ENCODE measurements at places on chromosomes 6 and 20.

- no peak for DNase-seq
- peak overlapping the region; percentile 42 for H3K4me3 ChIP-seq
- H3K36me3 ChIP-seq, result no peaks in the 10 kb centered on the region
- peak overlapping the region; percentile 79 for H3K27ac ChIP-seq
- H3K4me1 ChIP-seq, result peaks cover 17% of the 10 kb centered on the region
- no peaks in the 10 kb centered on the region for H3K27me3 ChIP-seq
Measured at GRCh38 chr20:20712004-20712473, 405 bp downstream of the RALGAPA2 start.

GRCh38 chr20:6819599-6819998 is 52.1 kb downstream of the BMP2 start:
- H3K27me3 ChIP-seq, result no peaks in the 10 kb centered on the region
- no peaks in the 10 kb centered on the region for H3K36me3 ChIP-seq
- DNase-seq, result no peak
- H3K4me3 ChIP-seq, result no peak overlapping the region
- H3K4me1 ChIP-seq, result no peaks in the 10 kb centered on the region

DNA sequence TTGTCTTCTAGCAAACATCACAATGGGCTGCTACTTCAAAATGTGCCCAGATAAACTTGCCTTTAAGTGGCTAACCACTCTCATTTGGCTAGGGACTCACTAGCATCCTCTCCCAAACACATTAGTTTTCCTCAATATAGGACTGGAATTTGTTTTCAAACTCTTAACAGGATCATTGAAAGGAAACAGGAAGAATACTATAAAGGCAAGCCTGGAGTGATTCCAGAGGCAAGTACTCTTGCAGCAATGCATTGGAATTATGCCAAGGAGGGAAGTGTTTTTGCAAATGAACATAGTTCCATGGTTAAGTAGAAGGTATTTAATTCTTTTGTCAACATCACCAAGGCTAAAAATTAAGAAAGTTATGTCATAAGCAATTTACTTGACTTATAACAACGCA is 12.2 kb downstream of the EPHA7 start:
- no peak overlapping the region for H3K27ac ChIP-seq
- no peaks in the 10 kb centered on the region for H3K27me3 ChIP-seq
- no peak for DNase-seq
- no peaks in the 10 kb centered on the region for H3K36me3 ChIP-seq
- no peaks in the 10 kb centered on the region for H3K4me1 ChIP-seq

GRCh38 chr20:50572938-50573777 is 63.0 kb downstream of the PTPN1 start:
- H3K27me3 ChIP-seq, result no peaks in the 10 kb centered on the region
- DNase-seq, result no peak
- no peak overlapping the region for H3K4me3 ChIP-seq

DNA sequence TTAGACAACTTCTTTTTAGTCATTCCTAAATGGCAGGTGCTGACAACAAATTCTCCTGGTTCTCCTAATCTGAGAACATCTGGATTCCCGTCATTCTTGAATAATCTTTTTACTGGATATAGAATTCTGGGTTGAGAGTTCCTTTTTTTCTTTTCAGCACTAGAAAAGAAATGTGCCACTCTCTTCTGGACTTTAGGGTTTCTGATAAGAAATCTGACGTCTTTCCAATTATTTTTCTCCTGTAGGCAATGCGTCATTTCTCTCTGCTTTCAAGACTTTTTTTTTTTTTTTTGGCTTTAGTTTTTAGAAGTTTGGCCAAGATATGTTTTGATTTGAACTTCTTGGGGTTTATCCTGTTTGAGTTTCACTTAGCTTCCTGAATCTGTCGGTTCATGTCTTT is 66.1 kb upstream of the RNF24 start:
- no peaks in the 10 kb centered on the region for H3K27me3 ChIP-seq
- DNase-seq, result no peak

DNA sequence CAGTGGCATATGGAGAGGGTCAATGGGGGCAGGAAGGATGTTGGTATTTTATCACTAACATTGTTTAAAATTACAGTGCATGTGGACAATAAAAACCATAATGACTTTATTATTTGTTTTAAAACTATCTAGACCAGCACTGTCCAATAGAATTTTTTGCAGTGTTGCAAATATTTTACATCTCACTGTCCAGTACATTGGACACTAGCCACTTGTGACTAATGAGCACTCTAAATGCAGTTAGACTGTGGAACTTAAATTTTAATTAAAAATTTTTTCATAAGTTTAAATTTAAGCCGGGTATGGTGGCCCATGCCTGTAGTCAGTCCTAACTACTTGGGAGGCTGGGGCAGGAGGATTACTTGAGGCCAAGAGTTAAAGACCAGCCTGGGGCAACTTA is 101.7 kb downstream of the DTD1 start:
- no peak overlapping the region for H3K27ac ChIP-seq
- H3K4me1 ChIP-seq, result no peaks in the 10 kb centered on the region
- no peak overlapping the region for H3K4me3 ChIP-seq
- no peaks in the 10 kb centered on the region for H3K27me3 ChIP-seq

- H3K27me3 ChIP-seq, result no peaks in the 10 kb centered on the region
- H3K27ac ChIP-seq, result no peak overlapping the region
- H3K4me3 ChIP-seq, result no peak overlapping the region
- no peak for DNase-seq
- peaks cover 10% of the 10 kb centered on the region for H3K4me1 ChIP-seq
- no peaks in the 10 kb centered on the region for H3K36me3 ChIP-seq
Measured at GRCh38 chr20:33919653-33920052, 74.1 kb upstream of the RALY start.

DNA sequence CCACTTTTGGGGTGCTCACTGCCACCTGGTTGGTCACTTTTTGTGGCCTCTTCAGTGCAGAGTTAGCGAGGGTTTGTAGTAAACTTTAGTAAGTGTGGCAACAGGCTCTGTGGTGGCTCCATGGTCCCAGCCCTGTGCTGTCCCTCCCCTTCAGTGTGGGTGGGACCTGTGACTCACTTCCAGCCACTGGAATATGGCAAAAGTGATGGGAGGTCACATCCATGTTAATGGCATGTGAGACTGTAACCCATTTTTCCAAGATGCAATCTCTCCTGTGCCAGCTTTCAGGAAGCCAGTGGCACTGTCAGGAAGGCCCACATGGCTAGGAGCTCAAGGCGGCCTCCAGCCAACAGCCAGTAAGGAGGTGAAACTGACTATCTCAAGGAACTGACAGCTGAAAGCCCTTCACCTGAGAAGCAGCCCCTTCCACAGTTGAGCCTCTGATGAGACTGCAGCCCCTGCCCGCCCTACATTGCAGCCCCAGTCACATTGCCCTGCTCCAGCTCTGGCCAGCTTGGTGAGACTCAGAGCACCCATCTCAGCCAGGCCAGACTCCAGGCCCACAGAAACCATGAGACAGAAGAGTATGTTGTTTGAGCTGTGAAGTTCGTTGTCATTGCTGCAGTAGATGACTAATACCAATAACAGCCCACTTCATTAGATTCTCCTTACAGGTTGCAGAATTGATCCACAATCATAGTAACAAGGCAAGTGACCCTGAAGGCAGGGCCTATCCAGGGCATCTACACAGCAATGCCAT is 13.1 kb upstream of the CST7 start:
- DNase-seq, result no peak
- H3K27me3 ChIP-seq, result no peaks in the 10 kb centered on the region
- peaks cover 20% of the 10 kb centered on the region for H3K4me1 ChIP-seq
- no peak overlapping the region for H3K27ac ChIP-seq
- no peak overlapping the region for H3K4me3 ChIP-seq

DNA sequence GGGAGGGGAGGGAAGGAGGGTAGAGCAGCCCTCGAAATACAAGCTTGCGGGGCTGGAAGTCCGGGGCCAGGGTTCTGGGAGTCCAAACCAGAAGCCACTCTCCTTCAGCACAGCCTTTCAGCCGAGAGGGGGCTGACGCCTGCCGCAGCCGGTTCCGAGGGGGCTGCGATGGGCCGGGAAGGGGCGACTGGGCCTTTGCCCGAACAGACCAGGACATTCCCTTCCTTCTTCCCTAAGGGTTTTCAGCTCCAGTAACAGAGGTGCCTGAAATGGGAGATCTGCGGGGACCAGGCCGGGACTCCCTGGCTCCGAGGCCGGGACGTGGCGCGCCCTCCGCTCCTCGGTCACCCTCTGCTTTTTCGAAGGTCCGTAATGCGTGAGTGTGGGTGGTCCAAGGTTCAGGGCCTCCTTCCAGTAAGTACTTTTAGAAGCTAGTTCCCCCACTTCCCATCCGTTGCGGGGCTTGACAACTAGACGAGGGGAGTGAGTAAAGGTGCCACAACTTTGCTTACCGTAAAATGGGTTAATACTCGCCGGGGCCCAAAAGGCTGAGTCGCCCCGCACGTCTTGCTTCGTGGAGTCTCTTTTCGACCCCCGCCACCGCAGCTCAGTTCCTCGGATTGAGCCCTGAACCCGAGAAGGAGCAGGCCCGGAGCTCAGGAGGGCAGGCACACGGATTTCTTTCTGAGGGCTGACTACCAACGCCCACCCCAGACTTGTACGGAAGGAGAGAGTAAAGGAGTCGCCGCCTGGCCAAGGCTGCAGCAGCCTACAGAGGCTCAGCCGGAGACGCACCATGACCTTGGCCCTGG is 2.9 kb upstream of the OLIG3 start:
- DNase-seq, result no peak
- peaks cover 73% of the 10 kb centered on the region for H3K27me3 ChIP-seq
- no peak overlapping the region for H3K27ac ChIP-seq
- H3K36me3 ChIP-seq, result no peaks in the 10 kb centered on the region
- H3K4me3 ChIP-seq, result no peak overlapping the region

DNA sequence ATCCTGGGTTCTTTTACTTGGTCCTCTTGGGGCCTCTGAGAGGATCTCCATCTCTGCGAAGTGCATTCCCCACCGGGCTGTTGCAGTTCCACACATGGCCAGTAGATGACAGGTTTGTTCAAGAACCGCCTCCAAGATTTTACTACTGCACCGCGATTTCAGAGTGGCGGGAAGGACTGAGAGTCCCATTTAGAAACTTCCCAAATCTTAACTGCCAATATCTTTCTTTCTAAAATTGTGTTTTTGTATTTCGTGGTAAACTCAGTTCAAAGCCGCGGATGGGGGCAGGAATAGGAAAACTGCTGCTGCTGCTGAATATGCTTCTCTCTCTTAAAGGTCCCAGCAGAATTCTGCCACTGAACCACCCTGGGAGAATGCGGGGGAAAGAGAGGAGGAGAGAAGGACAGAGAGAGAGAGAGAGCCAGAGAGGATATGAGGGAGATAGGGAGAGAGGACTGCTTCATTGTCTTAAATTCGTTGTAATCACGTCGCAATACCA is 8.6 kb upstream of the BTNL2 start:
- no peaks in the 10 kb centered on the region for H3K36me3 ChIP-seq
- no peak overlapping the region for H3K4me3 ChIP-seq
- peaks cover 3% of the 10 kb centered on the region for H3K4me1 ChIP-seq
- H3K27ac ChIP-seq, result no peak overlapping the region
- peaks cover 16% of the 10 kb centered on the region for H3K27me3 ChIP-seq

- no peaks in the 10 kb centered on the region for H3K4me1 ChIP-seq
- H3K36me3 ChIP-seq, result no peaks in the 10 kb centered on the region
- no peak overlapping the region for H3K4me3 ChIP-seq
- no peak for DNase-seq
- peaks cover 2% of the 10 kb centered on the region for H3K27me3 ChIP-seq
- no peak overlapping the region for H3K27ac ChIP-seq
Measured at GRCh38 chr20:59437601-59438031, 137.2 kb downstream of the EDN3 start.

DNA sequence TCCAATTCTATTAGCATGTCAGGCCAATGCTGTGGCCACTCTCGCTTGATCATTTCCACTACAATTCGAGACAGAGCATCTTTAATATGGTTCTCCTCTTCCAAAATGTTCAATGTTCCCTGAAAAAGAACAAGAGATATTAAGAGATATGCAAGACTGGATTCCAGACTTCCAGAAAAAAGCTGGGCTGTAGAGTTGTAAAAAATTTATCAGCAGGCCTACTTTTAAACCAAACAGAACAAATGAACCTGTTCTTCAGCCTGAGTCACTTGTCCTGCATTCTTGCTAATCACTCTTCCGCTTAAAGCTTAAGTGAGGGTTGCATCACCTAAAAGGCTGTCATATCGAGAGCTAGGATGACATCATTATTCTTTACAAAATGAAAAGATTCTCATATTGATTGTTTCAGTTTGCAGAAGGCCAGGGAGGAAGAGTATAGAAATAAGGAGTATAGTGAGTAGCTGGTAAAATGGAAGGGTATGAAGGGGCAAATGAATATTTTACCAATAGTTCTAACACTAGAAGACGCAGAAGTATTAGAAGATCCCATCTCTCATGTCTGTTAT is 4.9 kb downstream of the XPO5 start:
- no peak for DNase-seq
- H3K4me3 ChIP-seq, result no peak overlapping the region
- H3K27ac ChIP-seq, result no peak overlapping the region
- H3K36me3 ChIP-seq, result peaks cover 25% of the 10 kb centered on the region
- no peaks in the 10 kb centered on the region for H3K27me3 ChIP-seq

DNA sequence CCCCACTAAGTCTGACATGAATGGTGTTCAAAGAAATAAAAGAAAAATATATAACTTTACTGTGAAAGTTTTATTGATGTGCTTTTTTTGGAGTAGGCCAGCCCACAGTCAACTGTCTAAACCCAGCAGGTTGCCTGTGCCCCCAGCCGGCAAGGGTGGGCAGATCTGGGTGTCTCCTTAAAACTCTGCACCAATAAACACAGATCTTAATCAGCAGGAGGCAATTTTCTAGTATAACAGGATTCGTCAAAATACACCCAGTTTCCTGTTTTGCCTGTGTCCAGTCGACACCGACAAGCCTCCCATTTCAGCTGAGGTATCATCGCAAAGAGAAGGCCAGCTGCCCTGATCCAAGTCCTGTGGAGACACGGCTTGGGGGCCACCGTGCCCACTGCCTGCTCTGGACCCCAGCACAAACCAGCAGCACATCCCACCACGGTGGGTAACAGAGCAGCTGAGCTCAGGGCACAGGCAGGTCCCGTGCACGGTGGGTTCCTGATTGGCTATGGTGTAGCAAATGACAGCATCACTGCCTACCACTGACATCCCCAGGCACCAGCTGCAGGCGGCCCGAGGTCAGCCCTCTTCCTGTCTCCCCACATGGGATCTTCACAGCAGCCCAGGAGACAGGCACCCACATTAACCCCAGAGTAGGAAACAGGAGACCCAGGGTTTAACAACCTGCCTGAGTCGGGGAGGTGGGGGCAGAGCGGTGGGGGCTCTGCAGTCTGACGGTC is 15.7 kb downstream of the BMP7 start:
- H3K4me3 ChIP-seq, result no peak overlapping the region
- H3K4me1 ChIP-seq, result no peaks in the 10 kb centered on the region
- no peak for DNase-seq
- H3K36me3 ChIP-seq, result no peaks in the 10 kb centered on the region
- no peaks in the 10 kb centered on the region for H3K27me3 ChIP-seq

- no peaks in the 10 kb centered on the region for H3K36me3 ChIP-seq
- no peak overlapping the region for H3K27ac ChIP-seq
Measured at GRCh38 chr6:117167520-117168271, 97.7 kb upstream of the VGLL2 start.

All from CD4-positive, alpha-beta memory T cell (primary cell).